HS-5 (cell line): ENCODE measurements at places on chromosomes 12 and 14.
A peak's percentile ranks its signal among the peaks of the same experiment; 100 is the strongest.

- no peak for DNase-seq
Measured at GRCh38 chr12:41026151-41026550, 162.0 kb upstream of the PDZRN4 start.

- DNase-seq: peak; percentile 82
Measured at GRCh38 chr12:106030210-106031071, 108.3 kb downstream of the NUAK1 start.

GRCh38 chr14:84343656-84344055 is 1186.3 kb upstream of the FLRT2 start:
- DNase-seq: no peak

DNA sequence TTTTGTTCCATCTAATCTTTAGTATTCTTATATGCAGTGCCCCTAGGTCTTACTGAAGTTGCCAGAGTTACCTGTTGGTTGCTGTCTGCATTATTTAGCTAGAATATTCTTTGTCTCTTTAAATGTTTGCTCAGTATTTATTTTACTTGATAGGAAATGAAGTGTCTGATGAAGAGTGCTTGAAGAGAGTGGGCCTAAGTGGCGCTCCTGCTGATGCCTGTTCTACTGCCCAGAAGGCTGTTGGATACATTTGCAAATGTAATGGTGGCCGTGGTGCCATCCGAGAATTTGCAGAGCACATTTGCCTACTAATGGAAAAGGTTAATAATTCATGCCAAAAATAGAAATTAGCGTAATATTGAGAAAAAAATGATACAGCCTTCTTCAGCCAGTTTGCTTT is 18.9 kb downstream of the CMAS start:
- DNase-seq: no peak

DNA sequence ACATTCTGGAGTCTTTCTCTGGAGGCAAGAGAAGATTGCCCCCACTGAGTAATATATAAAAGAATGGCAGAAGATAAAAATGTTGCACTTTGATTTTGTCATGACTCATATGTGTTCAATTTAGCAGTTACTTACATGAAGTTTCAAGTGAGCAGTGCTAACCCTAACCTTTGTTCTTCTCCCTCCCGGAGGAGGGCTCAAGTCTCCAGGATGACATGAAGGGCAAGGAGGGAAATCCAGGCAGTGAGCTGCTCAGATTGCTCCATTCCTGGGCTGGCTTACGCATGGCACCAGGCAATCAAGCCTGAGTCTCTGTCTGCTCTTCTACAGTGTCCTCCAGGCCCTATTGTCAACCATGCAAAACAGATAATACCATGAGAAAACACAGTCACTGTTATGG is 322.3 kb downstream of the DUSP6 start:
- DNase-seq: no peak

DNA sequence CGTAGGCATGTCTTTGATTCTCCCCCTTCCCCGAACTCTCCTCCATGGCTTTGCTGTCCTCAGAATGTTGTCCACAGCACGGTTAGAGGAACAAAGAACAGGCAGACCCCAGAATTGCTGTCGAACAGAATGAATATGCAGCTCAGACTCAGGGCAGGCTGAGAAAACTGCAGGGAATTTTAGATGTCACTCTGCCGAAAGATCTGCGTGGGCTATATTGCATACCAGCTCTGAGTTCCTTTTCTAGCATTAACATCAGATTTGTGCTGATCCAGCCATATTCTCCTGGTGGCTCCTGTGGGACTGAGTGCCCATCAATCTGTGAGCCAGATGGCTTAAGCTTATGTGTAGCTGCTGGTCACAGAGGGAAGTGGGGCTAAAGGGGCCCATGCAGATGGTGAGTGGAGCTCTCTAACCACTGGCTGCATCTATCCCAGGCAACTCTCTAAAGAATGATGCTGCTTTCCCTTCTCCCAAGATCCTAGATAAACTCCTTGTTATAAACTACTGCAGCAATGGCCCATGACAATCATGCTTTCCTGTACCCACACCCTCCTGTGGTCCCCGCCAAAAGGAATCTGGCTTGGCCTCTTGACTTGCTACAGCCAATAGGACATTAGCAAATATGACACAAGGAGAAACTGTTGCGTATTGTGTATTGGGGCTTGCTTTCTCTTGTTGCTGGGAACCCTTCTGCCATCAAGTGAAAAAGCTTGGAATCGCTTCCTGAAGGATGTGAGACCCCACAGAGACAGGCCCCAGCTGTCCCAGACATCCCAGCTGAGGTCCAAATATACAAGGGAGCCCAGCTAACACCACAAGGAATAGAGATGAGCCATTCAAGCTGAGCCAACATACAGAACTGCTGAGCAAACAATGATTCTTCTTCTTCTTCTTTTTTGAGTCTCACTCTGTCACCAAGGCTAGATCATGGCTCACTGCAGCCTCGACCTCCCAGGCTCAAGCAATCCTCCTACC is 101.3 kb downstream of the FOXN3 start:
- DNase-seq: no peak

- DNase-seq: no peak
Measured at GRCh38 chr12:28424965-28425364, 234.7 kb downstream of the CCDC91 start.

GRCh38 chr12:52372216-52373154 is 5.2 kb upstream of the KRT85 start:
- peak; percentile 49 for DNase-seq
